ENCODE measurements at places on chromosomes 16 and 17.

DNA sequence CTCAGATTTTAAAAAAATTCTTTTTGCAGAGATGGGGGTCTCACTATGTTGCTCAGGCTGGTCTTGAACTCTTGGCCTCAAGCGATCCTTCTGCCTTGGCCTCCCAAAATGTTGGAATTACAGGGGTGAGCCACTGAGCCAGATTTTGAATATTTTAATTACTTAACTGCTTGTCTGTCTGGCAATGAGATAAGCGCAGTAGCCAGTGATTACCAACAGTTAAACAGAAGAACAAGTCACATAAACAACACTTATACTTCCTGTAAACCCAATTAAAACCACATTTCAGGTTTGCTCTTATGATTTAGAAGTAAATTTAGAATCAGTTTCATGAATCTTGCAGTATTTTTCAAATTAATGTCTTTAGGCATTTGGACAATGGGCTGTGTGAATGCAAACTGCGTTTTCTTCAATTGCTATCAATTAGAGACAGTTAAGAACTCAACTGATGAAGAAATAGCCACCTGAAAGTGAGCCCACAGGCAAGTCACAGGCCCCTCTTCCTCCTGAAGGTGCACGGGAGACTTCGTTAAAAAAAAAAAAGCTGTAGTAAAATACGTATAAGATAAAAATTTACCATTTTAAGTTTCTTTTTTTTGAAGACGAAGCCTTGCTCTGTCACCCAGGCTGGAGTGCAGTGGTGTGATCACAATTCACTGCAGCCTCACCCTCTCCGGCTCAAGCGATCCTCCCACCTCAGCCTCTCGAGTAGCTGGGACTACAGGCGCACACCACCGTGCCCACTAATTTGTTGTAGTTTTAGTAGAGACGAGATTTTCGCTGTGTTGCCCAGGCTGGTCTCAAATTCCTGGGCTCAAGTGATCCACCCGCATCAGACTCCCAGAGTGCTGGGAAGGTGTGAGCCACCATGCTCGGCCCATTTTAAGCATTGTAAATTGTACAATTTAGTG is 73.0 kb downstream of the PITPNC1 start:
- no peak for DNase-seq

DNA sequence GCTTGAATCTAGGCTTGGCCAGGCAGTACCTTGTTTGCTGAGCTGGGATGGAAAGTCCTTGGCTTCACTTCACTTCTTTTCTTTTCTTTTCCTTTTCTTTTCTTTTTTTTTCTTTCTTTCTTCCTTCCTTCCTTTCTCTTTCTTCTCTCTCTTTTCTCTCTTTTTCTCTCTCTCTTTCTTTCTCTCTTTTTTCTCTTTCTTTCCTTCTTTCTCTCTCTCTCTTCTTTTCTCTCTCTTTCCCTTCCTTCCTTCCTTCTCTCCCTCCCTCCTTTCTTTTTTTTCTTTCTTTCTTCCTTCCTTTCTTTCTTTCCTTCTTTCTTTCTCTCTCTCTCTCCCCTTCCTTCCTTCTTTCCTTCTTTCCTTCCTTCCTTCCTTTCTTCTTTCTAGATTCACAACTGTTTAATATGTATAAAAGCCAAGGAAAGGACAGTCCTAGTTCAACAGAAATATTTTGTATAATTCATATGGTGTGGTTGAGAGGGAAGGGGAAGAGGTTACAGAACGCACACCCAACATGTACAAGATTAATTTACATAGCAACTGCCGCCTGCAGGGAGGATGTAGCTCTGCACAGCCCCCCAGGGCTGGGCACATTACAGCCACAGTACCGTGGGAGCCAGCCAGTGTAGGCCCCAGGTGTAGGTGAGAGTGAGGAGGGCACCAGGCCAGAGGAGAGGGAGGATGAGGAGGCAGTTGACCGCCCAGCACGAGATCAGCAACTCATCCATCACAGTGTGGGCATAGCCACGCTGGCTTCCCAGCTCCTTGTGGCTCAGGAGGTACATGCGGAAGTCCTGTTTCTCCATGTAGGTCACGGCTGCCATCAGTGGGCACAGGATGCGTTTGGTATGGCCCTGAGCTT is 9.7 kb upstream of the ITGB3 start:
- DNase-seq: no peak

DNA sequence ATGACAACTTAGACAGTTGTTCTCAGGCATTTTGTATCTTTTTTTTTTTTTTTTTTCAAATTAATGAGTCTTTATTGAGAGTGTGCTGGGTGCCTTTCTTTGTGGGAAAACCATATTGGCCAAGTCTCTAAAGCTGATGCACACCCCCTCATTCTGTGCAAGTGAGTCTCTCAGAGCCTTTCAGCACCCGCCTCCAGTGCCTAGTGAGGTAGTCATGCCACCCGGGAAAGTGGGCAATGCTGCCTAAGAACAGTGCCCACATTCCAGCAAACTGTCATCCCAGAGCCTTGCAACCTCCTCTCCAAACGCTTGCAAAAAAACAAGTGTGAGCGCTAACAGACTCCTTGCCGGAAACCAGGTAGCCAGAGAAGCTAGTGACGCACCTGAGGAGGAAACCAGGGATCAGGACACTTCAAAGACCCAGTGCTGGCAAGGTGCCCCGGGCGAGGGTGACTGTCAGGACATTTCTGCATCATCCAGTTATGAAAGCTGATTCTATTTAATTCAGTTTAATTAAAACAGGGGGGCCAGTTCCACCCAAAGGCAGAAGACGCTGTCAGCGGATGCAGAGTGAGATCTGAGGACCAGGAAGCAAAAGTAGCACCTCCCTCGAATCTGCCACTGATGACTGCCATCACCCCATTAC is 34.9 kb downstream of the SMARCE1 start:
- no peak for DNase-seq

DNA sequence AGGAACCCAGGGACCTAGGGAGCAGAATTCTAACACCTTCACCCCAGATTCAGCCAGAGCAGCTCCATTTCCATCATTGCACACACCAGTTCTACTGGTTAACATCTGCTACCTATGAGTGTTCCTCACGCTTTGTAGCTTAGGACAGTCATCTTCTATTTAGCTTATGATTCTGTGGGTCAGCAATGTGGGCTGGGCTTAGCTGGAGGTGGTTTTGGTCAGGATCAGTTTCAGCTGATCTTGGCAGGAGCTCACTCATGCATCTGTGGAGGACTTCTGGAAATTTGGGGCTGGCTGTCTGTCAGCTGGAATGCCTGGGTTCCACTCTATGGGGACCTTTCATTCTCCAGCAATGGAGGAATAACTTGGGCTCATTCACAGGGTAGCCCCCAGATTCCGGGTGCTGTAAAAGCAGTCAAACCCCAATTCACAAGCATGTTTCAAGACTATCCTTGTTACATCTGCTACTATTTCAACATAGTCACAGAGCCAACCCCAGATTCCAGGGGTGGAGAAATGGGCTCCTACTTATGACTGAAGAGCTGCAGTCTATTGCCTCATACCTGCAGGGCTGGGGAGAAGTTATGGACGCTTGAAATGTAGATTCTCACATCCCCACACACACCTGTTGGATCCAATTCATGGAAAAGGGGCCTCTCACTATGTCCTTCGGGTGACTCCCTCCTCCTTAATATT is 3.4 kb upstream of the HP start:
- DNase-seq: no peak

- no peak for DNase-seq
Observed at GRCh38 chr16:10744370-10745030, 858 bp downstream of the NUBP1 start.

DNA sequence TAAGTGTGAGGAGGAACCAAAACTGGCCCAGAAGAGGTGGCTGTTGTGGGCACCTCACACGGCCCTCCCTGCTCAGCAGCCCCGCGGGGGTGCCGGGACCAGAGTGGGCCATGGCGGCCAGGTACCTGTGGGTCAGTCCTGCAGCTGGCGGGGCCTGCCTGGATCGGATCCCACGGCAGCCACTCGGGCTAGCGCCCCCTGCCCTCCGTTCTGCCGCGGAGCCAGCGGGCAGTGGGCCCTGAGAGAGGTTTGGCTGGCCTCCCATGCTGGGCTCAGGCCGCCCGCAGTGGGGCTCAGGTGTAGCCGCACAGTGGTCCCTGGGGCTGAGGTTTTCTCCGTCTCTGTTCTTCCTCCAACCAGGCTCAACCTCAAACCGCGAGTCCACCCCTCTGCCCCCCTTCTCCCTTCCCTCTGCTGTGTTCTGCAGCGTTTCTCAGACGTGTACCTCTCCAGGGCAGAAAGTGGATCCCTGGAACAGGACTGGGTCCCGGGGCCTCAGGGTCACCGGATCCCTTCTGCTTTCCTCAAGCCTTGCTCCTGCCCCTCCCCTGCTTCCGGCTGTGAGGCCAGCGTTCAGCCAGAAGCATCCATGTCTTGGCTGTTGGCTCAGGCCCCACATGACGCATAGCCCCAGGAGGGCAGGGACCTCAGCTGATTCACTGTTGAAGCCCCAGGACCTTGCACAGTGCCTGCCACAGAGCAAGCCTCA is 28.6 kb upstream of the ITGA3 start:
- peak; percentile 66 for DNase-seq

- DNase-seq: no peak
Observed at GRCh38 chr16:84712801-84713775, 13.3 kb downstream of the USP10 start.

- no peak for DNase-seq
Observed at GRCh38 chr17:42321555-42321954, 33.3 kb downstream of the STAT5A start.

DNA sequence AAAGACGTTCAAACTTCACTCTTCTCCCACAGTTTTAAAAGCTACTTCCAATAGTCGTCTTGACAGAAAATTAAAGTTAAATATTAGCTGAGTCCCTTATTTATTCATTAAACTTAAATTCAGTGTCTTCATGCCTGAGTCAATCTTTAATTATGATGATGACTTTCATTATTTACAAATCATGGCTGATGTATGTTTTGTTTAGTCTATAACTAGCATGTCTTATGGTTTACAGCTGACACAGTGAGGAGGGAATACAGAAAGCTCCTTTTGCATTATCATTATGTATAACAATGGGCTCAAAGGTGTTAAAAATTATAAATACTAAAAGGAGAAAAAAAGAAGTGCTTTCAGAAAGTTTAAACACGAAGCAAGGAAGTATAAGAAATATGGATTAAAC is 1333.1 kb downstream of the CDH8 start:
- DNase-seq: no peak

DNA sequence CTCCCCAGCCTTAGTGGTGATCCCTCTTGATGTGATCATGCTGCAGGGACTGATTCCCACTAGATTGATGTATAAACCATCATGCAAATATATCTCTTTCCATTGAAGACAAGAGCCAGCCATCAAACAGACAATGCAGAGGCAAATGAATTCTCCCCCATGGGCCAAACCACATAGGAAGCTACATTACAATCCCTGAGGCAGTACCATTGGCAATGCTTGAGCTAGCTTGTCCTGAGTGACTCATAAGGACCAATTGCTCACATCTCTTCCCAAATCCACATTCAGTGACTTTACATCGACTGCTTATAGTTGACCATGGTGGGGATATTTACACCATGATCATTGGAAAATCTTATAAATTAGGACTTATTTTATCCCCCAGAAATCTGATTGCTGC is 242.2 kb downstream of the SHISA9 start:
- no peak for DNase-seq

DNA sequence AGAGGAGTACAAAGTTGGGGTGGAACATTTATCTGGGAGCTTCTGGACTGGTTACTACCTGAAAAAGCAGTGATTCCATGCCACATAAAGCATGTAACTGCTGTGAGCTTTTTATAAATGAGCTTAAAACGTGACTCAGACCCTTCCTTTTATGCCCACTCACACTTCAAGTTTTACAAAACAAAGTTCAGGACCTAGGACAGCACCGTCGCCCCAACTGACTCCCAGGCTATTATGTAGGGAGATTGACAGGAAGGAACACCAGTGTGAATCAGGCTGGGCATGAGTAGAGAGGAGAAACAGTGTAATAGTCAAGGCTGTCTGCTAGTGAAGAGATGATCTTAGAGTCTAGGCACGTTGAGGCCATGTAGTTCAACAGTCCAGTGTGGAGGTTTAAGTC is 91.6 kb upstream of the DNAH9 start:
- no peak for DNase-seq

DNA sequence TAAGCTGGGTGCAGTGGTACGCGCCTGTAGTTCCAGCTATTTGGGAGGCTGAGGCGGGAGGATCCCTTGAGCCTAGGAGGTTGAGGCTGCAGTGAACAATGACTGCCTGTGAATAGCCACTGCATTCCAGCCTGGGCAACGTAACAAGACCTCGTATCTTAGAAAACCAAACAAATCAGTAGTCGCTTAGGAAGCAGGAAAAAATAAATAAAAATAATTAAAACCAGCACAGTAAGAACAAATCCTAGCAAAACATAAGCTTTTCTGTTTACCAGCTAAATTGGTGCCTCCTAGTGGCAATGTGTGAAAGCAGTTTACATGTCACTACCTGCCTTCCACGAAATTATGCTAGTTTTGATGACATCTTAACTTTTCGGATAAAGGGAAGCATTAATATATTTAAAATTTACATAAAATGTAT is 1.3 kb downstream of the ARMC5 start:
- DNase-seq: no peak

- DNase-seq: no peak
Observed at GRCh38 chr17:50961282-50962220, 95.4 kb upstream of the TOB1 start.

DNA sequence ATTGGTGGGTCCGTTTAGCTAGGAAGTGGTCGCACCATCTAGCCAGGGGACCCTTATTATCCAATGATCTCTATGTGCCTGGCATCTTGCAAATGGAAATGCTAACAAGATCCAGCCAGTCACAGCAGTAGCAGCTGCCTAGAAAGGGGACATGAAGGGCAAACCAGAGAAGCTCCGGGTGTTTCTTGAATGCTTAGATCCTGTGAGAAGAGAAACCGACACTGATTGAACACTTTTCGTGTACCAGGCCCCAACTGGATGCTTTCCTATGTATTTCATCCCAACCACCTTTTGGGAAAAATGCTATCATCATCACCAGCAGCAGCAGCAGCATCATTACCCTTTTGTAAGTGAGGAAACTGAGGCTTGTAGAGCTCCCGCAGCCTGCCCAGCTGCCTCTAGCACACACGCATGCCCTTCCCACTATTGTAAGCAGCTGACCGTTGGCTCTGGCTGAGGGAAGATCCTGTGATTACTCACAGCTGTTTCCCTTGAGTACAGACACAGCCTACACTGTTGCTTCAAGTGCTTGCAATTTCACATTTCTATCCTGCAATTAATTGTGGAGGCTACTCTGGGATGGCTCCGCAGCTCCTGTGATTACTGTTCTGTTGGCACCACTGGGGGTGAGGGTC is 180.7 kb upstream of the CACNG5 start:
- no peak for DNase-seq

GRCh38 chr16:89312194-89312593 is 94.7 kb downstream of the ZNF778 start:
- DNase-seq: no peak

DNA sequence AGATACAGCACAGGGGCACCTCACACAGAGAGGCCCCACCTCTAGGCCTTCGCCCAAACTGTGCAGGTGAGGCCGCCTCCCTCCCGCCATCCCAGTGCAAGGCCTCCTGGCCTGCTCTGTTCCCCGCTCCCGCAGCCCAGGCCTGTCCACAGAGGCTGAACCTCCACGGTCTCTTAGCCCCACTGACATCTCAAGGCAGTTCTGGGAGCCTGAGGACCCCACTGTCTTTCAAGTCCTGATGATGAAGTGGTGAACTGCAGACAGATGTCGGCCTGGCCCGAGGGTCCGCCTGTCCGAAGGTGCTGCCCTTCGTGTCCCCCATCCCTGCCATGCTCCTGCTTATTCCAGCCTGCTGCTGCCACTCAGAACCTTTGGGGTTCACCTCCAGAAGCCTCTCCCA is 32.3 kb downstream of the ENGASE start:
- DNase-seq: no peak

- no peak for DNase-seq
Observed at GRCh38 chr17:15966183-15966878, 21.4 kb downstream of the ADORA2B start.
